Fibroblast of the conjunctiva (primary cell): ENCODE measurements at places on chromosomes 5 and 9.

GRCh38 chr5:128535251-128535650 lies 2.8 kb downstream of the FBN2 start:
- no peak for DNase-seq

DNA sequence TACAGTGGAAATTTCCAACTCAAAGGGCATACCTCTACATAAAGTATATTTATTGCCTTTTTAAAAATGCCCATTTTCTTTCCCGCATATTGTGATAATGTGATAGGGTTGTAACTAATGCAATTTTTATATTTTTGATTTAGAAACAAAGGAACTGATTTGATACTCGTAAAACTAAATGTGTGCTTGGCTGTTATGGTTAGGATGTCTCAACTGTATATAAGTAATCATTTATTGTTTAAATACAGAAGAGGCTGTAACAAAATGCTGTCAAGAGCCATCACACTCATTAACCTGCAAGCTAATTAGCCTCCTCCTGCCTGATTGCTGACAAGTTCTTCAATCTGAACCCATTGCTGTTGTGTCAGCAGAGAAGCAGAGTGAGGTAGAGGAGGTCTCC lies 149.2 kb downstream of the PBX3 start:
- no peak for DNase-seq

- no peak for DNase-seq
Observed at GRCh38 chr5:150016537-150016936, 16.0 kb downstream of the HMGXB3 start.

DNA sequence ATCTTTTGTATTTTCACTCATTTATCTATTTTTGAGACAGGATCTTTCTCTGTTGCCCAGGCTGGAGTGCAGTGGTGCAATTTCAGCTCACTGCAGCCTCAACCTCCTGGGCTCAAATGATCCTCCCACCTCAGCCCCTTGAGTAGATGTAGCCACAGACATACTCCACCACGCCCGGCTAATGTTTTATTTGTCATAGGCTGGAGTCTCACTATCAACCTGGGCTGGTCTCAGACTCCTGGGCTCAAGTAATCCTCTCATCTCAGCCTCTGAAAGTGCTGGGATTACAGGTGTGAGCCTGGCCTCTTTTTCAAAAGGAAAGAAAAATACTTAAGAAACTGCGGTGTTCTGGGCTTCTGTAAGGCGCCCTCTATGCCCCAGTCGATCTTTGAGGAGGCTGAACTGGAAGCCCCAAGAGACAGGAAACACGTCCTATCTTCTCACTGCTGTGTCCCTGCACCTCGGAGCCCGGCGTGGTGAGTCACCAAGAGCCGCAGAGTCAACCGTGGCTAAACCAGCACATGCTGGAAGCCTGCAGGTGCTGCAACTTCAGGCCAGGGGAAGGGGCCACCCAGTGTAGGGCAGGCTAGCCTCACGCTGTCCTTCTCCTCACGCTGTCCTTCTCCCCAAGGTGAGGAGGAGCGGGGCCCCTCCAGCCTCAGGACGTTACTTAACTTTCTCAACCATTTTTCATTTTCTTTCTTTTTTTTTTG lies 15.2 kb upstream of the LHX3 start:
- DNase-seq = no peak

GRCh38 chr9:80233906-80234305 lies 662.1 kb downstream of the TLE4 start:
- no peak for DNase-seq

GRCh38 chr5:141100243-141100805 lies at the start of gene PCDHB3:
TSS of gene PCDHB3 (plus strand) at chr5:141100473. CDS start at chr5:141100650, 177 bp downstream.
- peak; percentile 2 for DNase-seq

GRCh38 chr5:54608423-54609085 lies 91.0 kb downstream of the SNX18 start:
- no peak for DNase-seq
